ENCODE measurements at places on chromosomes 11 and 22. TPM values are rescaled to one million over a fixed set of nuclear protein-coding genes. Genes with fewer than 3 reads are reported as not detected.

GRCh38 chr22:29457730-29458129 is 19.3 kb downstream of the RFPL1 start:
- H3K36me3 ChIP-seq, result no peaks in the 10 kb centered on the region
- H3K27ac ChIP-seq, result no peak overlapping the region
- DNase-seq, result peak; percentile 51
- H3K4me3 ChIP-seq, result no peak overlapping the region

- no peak for DNase-seq
- H3K27ac ChIP-seq, result no peak overlapping the region
- H3K4me1 ChIP-seq, result peaks cover 63% of the 10 kb centered on the region
- H3K36me3 ChIP-seq, result peaks cover 31% of the 10 kb centered on the region
These were observed 68.0 kb downstream of the ETS1 start for GRCh38 chr11:128519338-128519737.

- no peak for DNase-seq
- H3K27ac ChIP-seq, result no peak overlapping the region
- peaks cover 41% of the 10 kb centered on the region for H3K4me1 ChIP-seq
- no peaks in the 10 kb centered on the region for H3K27me3 ChIP-seq
These were observed 24.2 kb downstream of the UBE2L3 start for GRCh38 chr22:21591695-21592094.

DNA sequence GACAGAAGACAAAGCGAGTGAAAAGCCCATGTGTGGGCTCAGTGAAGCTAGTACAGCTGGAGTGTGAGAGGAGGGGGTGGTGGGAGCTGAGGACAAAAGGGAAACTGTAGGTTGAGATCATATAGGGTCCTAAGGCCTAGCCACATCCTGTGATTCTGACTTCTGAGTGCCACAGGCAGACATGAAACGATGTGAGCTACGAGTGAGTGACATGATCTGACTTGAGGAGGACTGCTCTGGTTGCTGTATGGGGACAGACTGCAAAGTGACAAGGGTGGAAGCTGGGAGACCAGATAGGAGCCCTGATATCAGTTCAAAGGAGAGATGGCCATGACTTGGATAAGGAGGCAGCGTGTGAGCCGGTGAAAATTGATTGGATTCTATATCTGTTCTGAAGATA is 85.4 kb downstream of the MICAL2 start:
- no peak for DNase-seq
- H3K27ac ChIP-seq, result peak overlapping the region; percentile 21
- H3K4me1 ChIP-seq, result peaks cover 21% of the 10 kb centered on the region
- no peak overlapping the region for H3K4me3 ChIP-seq

ZNF214 gene
- 3.0 TPM for total RNA-seq

DNA sequence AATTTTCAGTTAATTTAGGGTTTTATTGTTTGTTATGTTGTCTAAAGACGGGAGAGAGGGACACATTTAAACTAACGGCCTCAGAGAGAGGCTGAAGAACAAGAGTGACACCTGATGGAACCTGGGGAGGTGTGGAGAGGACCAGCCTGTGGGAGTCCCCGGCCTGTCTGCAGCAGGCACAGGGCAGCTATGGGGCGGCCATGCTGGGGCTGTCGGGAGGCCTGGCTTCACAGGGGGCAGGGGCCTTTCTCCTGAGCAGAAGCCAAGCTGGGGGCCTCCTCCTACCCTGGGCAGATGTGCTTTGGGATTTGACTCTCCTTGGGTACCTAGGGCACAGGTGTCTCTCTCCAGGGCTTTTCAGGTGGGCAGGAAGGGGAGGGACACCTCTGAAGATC is 21.9 kb downstream of the RELT start:
- H3K27ac ChIP-seq, result no peak overlapping the region
- H3K36me3 ChIP-seq, result peaks cover 34% of the 10 kb centered on the region
- H3K4me1 ChIP-seq, result no peaks in the 10 kb centered on the region
- DNase-seq, result no peak
- no peak overlapping the region for H3K4me3 ChIP-seq

SERPING1 gene
- 61.8 TPM for total RNA-seq

GRCh38 chr11:19076744-19077589 is 16.4 kb upstream of the MRGPRX2 start:
- no peaks in the 10 kb centered on the region for H3K27me3 ChIP-seq
- no peak overlapping the region for H3K27ac ChIP-seq
- no peaks in the 10 kb centered on the region for H3K36me3 ChIP-seq

GRCh38 chr22:40922484-40923303 is 28.5 kb upstream of the RBX1 start:
- peak; percentile 28 for DNase-seq
- H3K4me1 ChIP-seq, result no peaks in the 10 kb centered on the region
- H3K36me3 ChIP-seq, result peaks cover 36% of the 10 kb centered on the region
- H3K27me3 ChIP-seq, result no peaks in the 10 kb centered on the region
- no peak overlapping the region for H3K4me3 ChIP-seq

DNA sequence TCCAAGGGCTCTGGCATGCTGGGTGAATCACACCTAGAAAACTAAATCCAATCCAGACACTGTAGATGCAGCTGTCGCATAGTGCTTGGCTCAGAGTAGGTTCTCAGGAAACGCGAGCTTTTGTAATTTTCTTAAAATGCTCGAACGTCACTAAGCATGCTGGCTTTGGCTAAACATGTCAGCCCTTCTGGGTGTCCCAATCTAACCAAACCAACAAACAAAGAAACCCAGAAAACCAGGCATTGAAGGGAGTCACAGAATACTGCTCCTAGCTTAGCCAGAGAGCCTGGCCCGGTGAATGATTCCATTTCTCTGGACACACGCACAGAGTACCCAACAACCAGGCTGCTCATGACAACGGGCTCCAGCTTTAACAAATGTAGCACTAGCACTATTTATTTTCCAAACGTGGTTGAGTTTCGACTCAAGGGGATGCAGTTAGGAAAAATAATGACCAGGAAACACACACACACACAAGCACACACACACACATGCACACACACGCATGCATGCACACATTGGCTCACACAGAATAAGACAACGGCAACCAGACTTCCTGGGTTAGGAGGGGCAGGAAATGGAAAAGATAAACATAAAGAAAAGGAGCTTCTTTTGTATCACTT is 492.6 kb downstream of the MIAT start:
- H3K4me1 ChIP-seq, result peaks cover 24% of the 10 kb centered on the region
- no peak for DNase-seq
- no peak overlapping the region for H3K27ac ChIP-seq
- no peaks in the 10 kb centered on the region for H3K27me3 ChIP-seq
- no peaks in the 10 kb centered on the region for H3K36me3 ChIP-seq

- H3K27me3 ChIP-seq, result peaks cover 74% of the 10 kb centered on the region
- no peak overlapping the region for H3K4me3 ChIP-seq
- peaks cover 7% of the 10 kb centered on the region for H3K36me3 ChIP-seq
- no peak for DNase-seq
- peaks cover 16% of the 10 kb centered on the region for H3K4me1 ChIP-seq
These were observed 30.6 kb downstream of the MCHR1 start for GRCh38 chr22:40709752-40710413.

DNA sequence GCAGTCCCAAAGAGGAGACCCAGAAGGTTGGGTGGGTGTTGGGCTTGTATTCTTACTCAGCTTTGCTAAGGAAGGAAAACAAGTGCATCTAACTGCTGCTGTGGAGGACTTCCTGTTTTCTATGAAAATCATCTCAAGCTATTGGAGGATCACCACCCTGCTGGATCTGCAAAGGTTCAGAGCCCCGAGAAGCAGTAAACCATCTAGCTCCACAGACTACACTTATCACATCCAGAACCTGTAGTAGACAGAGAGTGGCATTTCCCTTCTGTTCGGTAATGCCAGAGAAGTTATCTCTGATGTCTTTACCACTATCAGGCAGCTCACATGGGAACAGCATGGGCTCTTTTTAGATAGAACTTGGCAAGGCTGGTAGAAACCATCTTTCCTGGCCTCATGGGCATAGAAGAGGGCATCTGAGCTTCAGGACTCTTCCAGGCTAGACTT is 21.7 kb downstream of the KCNJ1 start:
- H3K27ac ChIP-seq, result no peak overlapping the region
- no peaks in the 10 kb centered on the region for H3K36me3 ChIP-seq
- peaks cover 11% of the 10 kb centered on the region for H3K27me3 ChIP-seq
- no peak for DNase-seq

DNA sequence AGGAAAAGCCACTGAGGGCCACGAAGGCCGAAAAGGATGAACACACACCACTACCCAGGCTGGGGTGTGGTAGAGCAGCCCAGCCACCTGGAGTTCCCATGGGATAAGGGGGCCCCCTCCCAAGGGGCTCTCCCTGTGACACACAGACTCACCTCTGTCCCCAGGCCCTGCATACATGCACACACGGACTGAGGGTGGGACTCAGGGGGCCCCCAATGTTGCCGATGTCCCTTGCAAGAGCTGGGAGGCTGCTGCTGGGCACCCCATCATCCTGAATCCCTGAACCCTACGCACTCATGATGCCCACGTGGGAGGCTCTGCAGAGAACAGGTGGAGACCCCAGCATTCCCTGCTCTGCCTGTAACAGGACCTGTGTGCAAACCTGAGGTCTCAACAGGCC is 14.5 kb downstream of the SHANK2 start:
- peaks cover 25% of the 10 kb centered on the region for H3K4me1 ChIP-seq
- peaks cover 32% of the 10 kb centered on the region for H3K36me3 ChIP-seq
- no peak for DNase-seq
- H3K4me3 ChIP-seq, result no peak overlapping the region

FGF19 gene
- total RNA-seq, result 0.73 TPM

DNA sequence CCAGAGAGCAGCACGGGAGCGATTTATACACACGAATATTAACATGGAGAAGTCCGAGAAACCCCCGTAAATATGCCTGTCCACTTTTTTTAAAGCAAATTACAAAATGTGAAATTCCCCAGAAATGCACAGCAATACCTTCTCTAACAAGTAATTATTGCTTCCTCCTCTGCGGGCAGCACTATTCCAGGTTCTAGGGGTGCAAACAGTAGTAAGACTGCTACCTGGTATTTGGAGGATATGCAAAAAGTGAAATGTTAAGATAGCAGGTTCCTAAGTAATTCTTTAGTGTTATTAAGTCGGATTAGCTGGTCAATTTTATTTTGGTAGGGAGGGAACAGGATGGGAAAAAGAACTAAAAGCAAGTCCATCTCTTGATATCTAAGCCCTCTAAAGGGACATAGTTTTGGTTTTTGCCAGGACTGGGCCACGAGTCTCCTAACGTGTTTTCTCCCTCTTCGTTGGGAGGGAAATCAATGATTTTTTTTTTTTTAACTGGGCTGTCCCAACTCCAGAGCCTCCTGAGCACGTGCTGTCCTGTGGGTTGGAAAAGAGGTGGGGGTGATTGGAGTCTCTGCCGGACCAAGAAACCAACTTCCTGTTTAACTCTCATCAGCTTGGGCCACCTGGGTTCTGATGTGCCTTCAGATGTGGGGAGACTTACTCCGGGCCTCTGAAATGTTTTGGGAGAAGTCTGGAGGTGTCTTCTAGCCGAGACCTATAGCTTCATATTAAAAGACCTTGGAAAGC is 1.7 kb upstream of the XBP1 start:
- peak overlapping the region; percentile 83 for H3K4me3 ChIP-seq
- peak; percentile 41 for DNase-seq
- peaks cover 62% of the 10 kb centered on the region for H3K36me3 ChIP-seq
- peaks cover 23% of the 10 kb centered on the region for H3K4me1 ChIP-seq
- H3K27ac ChIP-seq, result peak overlapping the region; percentile 97
- no peaks in the 10 kb centered on the region for H3K27me3 ChIP-seq

- H3K27me3 ChIP-seq, result no peaks in the 10 kb centered on the region
- H3K36me3 ChIP-seq, result peaks cover 19% of the 10 kb centered on the region
- peaks cover 20% of the 10 kb centered on the region for H3K4me1 ChIP-seq
- no peak for DNase-seq
These were observed 37.3 kb downstream of the PIWIL4 start for GRCh38 chr11:94604482-94604881.

DNA sequence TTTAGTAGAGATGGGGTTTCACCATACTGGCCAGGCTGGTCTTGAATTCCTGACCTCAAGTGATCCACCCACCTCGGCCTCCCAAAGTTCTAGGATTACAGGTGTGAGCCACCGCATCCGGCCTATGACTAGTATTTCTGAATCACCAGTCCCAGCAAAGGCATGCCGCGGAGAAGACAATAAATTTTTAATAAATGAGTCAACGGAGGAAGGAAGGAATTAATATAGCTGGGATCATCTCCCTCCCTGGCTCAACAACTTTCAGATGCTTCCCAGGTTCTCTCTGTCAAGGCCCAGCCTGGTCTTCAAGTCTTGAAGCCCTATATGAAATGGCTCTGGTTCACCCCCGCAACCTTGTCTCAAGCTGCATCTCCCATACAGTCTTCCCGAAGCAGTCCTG is 45.7 kb downstream of the CYTH4 start:
- peak overlapping the region; percentile 10 for H3K4me3 ChIP-seq
- H3K27ac ChIP-seq, result peak overlapping the region; percentile 58
- peak; percentile 73 for DNase-seq
- peaks cover 73% of the 10 kb centered on the region for H3K4me1 ChIP-seq
- H3K27me3 ChIP-seq, result no peaks in the 10 kb centered on the region

- no peaks in the 10 kb centered on the region for H3K36me3 ChIP-seq
- DNase-seq, result no peak
- H3K4me1 ChIP-seq, result no peaks in the 10 kb centered on the region
- no peak overlapping the region for H3K27ac ChIP-seq
- H3K4me3 ChIP-seq, result no peak overlapping the region
These were observed 385.1 kb upstream of the CCDC90B start for GRCh38 chr11:83671289-83671688.

DUSP8 gene
- total RNA-seq, result 12.1 TPM

DNA sequence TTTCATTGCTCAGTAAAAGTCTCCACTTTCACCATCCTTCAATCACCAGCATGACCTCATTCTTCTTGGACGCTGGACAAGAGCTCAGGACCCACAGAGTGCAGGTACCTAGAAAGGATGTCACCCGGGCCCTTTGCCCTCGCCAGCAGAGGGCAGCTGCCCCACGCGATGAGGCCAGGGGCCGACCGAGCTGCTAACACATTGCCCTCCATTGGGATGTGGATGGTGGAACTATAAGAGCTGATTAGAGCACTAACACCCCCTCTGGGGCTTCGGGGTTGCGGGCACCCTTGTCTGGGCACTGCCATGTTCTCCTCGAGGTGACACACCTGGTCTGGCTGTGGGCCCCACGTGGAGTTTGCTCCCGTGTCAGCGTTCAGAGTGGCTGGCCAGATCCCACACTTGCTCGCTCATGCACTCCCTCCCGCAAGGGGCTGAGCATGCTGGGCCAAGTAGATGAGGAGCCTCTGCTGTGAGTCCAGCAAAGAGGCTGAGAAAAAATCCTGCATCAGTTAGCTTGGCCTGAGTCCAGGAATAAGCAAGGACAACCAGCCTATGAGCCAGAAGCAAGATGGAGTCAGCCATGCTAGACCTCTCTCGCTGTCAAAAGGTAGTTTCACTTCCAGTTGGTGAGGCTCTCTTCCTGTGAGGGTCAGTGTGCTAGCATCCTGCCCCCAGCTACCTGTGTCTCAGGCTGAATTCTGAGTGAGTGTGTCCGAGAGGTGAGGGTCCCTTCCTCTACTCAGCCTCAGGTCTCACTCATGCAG is 9.8 kb downstream of the KRTAP5-6 start:
- no peak overlapping the region for H3K27ac ChIP-seq
- H3K4me1 ChIP-seq, result peaks cover 27% of the 10 kb centered on the region
- peak; percentile 31 for DNase-seq
- peaks cover 5% of the 10 kb centered on the region for H3K36me3 ChIP-seq

SPON1 gene
- not detected for total RNA-seq

- no peak overlapping the region for H3K27ac ChIP-seq
- H3K36me3 ChIP-seq, result no peaks in the 10 kb centered on the region
- DNase-seq, result no peak
- H3K4me1 ChIP-seq, result no peaks in the 10 kb centered on the region
- no peak overlapping the region for H3K4me3 ChIP-seq
These were observed 141.7 kb upstream of the TBCEL start for GRCh38 chr11:120882175-120882574.
